NCI-H2107 (cell line): ENCODE measurements at places on chromosomes 3 and 15.

- no peak for DNase-seq
Observed at GRCh38 chr3:46892285-46893145, 15.0 kb downstream of the PTH1R start.

GRCh38 chr15:39250001-39250400 lies 330.9 kb upstream of the THBS1 start:
- DNase-seq, result no peak

- no peak for DNase-seq
Observed at GRCh38 chr3:35793667-35794066, 154.3 kb downstream of the ARPP21 start.

- DNase-seq, result no peak
Observed at GRCh38 chr3:134407239-134407625, 33.0 kb upstream of the AMOTL2 start.

DNA sequence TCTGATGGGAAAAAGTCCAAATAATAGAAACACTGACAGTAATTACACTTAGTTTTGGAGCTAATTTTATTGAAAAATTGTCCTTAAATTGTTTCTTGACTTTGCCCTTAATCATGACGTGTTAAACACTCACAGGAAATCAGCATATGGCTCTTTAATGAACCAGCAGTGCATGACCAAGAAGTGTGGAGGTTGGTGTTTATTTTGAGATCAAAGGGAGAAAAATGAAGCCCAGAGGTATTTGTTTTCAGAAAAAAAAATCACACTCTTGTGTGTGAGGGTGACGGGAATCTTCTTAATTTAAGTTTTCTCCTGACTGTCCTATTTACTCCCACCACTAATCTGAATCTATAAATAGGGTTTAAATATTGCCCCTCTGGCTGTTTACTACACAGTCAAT lies 28.8 kb upstream of the SYNM start:
- DNase-seq, result no peak

DNA sequence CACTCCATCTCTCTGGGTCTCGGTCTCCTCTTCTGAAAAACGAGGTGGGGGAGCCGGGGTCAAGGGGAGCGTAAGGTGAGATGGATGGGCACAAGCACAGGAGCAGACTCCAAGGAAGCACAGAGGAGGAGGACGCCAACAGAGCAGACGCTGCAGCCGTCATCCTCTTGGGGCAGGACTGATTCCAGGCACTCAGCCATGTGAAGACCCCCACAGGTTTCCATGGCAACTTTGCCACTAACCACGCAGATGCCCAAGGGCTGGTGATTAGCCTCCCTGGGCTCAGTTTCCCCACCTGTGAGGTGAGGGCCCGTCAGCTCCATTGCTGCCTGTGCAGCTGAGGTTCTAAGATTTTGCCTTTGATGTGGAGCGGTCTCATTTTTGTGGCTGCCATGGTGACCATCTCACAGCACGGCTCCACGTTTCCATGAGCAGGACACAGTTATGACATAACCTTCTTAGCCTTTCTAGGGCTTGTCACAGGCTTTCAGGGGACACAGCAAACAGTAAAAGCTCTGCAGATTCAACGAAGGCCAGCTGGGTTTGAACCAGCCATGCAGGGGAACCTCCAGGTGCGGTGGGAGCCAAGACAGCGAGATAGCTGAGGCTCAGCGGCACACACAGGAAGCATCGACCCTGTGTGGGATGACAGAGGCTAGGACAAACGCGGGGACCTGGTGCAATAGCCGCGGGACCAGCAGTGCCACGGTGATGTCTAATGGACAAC lies 170.3 kb downstream of the NUP210 start:
- DNase-seq, result no peak

DNA sequence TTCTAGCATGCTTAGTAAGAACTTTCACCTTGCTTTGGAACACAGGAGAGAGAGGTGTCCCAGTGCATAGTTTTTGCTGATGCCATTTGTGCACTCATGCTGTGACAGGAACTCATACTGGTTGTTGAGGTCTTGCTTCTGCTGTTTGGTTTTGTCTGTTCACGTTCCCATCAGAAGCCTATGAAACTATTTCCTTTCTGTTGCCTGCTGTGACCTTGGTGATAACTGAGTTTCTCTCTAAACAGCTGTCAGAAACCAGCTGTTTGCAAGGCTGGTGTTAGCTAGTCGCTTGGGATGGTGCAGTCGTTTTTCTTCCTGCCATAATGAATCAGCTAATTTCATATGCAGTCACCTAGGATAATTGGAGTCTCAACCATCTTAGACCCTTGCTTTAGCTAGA lies 724.1 kb downstream of the GRM7 start:
- no peak for DNase-seq
